ENCODE measurements at places on chromosomes 4 and X.

DNA sequence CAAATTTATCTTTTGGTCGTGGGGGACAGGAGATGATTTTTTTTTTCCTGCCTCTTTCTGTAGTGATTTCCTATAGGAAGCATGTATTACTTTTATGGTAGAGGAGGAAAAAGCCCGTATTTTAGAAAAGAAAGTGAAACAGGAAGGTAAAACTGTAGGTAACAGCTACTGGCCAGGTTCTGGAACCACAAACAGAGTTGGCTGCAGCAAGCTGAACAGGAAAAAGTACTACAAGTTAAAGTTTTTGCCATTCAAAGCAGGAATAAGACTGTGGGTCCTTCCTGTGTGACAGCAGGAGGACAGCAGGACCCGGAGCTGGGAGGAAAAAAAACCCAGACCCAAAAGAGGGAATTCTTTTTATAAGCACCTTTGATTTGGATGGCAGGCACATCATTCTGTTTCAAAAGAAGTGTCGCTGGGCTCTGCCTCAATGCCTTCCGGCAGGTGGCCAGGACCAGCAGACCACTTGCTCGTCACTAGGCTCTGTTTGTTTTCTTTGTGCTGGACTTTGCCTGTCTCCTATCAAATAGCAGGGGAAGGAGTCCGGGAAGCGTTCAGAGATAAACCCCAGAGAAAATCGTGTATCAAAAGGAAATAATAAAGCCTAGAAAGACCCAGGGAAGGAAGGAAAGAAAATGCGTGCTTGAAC is 277.9 kb downstream of the ADGRA3 start:
- no peak for DNase-seq

DNA sequence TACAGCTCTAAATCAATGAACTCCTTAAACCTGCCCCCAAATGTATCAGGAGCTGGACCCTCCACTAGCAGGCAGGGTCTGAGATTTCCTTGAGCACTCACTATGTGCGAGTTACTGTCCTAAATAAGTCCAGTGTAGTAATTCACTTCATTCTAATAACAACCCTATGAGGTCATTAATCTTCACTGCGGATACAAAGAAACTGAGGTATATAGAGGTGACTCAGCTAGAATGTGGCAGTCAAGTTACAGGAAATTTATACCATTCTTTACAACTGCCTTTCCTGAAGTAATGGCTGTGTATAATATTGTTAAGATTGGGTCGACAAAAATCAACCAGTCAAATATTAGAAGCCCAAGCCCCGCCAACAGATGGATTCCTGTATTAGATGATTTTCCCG is 473.9 kb upstream of the FTHL17 start:
- DNase-seq = no peak

DNA sequence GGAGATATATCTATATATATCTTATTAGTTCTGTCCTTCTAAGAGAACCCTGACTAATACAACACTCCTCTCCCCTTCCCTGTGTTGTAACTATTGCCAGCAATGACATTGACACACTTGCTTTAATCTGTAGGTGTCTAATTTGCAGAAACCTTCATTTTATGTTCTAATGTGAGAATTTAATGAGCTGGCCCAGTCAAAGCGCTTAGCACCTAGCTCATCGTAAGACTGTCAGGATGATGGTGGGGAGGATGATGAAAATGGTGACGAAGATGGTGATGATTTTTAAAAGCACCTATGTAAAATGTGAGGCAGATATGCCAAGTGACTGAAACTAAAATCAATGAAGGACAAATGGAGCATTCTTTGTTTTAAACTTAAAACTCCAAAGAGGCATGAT is 183.8 kb downstream of the DHX15 start:
- DNase-seq = no peak

GRCh38 chr4:28639747-28640146 is 1779.1 kb downstream of the STIM2 start:
- DNase-seq = no peak

GRCh38 chrX:421646-422391 is 35.1 kb upstream of the PPP2R3B start:
- DNase-seq = no peak

DNA sequence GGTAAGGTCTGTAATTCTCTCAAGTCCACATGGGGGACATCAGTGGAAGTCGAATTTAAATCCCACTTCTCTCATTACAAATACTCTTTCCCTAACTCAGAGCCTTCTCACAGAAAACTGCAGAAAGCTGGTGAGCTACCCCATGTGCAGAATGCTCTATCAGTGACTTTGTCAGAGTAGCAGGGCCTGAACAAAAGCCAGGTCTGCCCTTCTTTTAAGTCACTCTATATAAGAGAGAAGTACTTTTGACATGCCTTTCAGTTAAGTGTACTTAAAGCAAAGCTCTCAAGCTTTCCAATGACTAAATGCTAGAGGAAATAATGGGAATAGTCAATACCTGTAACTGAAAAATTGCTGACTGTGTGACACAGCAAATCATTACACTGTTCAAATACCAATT is 323.1 kb downstream of the KCNIP4 start:
- no peak for DNase-seq

GRCh38 chr4:185955826-185956543 is 113.0 kb upstream of the TLR3 start:
- DNase-seq = no peak

GRCh38 chr4:141768954-141769353 is 132.6 kb downstream of the IL15 start:
- DNase-seq = no peak

GRCh38 chrX:109448282-109448938 is 33.5 kb downstream of the GUCY2F start:
- DNase-seq = no peak

DNA sequence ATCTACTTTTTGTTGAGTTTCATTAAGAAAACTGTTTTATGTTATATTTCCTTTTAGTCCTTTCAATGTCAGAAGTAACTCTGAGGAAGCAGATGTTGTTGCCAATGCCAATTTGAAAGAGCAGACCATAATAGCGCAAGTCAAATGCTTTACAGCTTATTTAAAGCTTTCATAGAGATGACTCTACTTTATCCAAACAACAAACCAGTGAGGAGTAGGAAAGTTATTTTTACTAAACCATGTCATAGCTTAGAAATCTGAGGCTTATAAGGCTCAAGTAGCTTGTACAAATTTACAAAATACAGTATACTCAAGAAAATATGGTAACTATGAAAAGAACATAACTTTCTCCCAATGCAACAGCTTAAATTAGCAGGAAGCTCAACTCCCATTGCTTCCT is 40.1 kb upstream of the SPOCK3 start:
- DNase-seq = no peak

GRCh38 chr4:184343502-184344177 is 126.0 kb upstream of the ENPP6 start:
- peak; percentile 26 for DNase-seq

DNA sequence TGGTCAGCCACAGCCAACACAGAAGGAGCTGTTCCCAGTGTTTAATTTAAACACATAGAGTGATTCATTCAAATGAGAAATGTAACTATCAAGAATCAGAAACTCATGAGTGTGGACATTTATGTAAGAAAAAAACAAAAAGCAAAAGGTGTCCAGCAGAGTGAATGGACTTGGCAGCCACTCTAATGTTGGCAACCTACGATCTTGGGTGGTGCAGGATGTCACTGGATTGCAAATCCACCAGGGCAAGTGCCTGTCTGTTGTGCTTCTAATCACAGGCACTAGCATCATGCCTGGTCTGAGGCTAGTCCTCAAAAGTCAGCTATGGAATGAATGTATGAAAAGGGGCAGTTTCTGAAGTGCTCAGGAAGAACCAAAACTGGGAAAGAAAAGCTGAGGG is 277.7 kb upstream of the CLNK start:
- no peak for DNase-seq

DNA sequence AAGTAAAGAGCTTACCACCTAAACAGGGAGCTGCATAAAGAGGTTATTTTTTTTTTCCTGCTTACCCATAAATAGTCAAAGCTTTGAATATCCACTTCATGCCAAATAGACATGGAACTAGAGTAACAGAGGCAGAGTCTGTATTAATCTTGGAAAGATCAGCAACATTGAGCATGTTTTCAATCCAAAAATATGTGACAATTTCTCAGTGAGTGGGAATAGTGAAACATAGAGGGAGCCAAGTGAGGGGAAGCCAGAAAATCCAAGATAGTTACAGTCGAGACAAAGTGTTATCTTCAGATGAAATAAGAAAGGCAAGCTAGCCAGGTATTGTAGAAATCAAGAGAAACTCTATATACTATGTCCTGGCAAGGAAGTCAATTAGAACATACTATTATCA is 122.3 kb upstream of the TACR3 start:
- DNase-seq = no peak

DNA sequence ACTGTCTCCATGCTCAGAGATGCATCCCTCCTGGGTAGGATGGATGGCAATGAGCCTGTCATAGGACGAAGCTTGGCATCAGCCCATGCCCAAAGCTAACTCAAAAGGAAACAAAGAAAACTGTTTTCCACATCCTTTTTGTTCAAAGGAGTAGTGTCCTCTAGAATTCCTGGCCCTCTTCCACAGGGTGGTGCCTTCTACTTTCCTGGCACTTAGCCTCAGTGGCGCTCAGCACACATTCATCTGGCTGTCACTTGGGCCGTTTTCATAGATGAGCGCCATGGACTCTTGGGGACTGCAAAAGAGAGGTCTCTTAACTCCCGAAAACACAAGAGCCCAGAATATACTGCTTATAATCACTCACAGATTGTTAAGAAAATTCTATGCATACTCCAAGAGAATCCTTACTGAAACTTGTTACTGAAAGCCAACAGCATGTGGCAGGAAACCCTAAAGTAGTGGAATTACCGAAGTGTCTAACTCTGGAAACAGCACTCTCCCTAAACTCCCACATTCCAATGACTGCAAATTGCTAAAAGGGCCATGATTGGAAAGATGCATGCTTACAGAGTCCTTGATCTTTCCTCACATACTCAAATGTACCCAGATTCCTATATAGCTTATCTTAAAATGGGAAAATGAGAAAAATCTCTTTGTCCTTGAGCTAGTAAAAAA is 110.0 kb downstream of the HS6ST2 start:
- no peak for DNase-seq

DNA sequence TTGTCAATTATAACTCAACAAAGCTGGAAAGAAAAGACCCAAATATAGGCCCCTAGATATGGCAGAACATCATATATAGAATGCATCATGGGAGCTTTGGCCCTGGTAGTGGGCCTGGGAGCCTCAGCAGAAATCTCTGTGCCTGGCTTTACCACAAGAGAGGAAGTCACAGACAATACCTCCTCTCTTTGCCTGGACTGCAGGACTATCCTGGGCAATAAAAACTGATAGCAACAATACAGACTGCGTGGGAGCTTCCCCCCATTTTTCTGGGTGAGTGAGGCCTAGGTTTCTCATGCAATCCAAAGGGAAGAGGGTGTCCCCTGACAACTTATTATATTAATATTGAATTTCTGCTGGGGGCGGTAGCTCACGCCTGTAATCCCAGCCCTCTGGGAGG is 64.0 kb upstream of the NFKB1 start:
- no peak for DNase-seq

- DNase-seq = no peak
These were observed 1015.1 kb downstream of the RPA4 start for GRCh38 chrX:97898798-97899197.

DNA sequence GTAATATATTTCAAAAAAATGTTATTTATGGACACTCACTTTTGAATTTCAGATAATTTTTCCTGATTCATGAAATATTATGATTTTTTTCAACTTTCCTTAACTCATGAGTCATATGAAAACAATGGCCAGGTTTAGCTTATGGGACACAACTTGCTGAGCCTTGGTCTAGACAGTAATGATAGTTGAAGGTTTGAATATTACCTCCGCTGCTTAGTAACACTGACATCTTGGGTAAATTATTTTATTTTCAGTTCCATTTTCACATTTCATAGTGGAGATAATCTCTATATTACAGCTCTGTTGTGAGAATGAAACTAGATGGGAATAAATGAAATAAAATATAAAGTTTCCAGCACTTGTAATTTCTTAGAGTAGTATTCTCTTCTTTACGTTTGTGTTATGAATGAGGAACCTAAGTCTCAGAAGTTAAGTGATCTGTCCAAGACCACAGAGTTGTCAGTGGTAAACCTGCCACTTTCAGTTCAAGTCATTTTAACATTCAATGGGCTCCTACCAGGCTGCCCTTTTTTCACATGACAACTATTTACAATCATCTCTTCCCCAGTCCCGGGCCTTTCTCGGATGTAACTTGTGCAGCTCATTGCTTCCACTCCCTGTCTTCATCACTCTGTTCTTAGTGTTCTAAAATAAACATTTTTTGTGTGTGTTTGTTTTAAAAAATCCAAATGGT is 46.8 kb upstream of the GC start:
- no peak for DNase-seq

DNA sequence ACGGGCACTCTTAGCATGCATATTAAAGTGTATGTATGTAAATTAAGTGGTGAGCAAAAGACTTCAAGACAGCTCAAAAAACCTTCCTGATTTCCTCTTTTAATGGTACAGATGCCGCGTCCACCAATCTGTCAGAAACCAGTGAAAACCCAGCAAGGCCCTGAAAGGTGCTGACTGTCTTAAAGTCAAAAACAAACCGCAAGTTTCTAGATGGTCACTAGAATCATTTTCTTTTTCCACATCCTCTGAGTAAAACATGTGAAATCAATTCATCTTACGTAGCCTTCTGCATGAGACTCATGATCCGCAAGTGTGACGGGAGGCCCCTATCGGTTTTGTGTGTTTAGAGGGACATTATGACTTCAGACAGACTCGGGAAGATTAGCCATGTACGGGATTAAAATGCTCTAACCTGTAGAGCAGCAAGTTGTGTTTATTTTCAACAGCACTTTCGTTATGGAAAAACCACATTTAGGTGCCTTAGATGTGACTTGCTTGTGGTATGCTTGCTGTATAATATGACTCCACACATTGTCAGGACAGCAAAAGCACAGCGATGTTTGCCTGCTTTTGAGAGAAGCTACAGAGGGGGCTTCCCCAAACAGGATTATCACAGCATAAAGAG is 88.2 kb upstream of the STS start:
- DNase-seq = peak; percentile 4

DNA sequence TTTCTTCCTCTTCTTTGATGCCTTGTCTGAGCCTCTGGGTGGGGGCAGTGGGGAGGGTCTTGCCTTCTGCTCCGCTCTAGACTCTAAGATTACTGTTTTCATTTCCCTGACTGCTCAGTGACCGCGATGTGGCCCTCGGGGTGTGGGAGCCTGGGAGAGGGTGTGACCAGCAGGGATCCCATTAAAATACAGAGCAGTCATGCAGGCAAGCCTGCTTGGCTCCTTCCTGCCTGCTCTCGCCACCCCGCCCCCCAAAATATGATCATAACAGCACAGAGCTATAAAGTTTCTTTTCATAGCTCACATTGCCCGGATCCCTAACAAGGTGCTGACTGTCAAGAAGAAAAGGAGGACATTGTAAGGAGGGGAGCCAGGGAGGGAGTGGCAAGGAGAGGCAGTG is 332.9 kb downstream of the RAB28 start:
- DNase-seq = no peak

GRCh38 chr4:15792974-15793373 is 14.8 kb downstream of the CD38 start:
- DNase-seq = no peak

All from memory B cell (primary cell).